ENCODE measurements at places on chromosomes 7 and 10.

DNA sequence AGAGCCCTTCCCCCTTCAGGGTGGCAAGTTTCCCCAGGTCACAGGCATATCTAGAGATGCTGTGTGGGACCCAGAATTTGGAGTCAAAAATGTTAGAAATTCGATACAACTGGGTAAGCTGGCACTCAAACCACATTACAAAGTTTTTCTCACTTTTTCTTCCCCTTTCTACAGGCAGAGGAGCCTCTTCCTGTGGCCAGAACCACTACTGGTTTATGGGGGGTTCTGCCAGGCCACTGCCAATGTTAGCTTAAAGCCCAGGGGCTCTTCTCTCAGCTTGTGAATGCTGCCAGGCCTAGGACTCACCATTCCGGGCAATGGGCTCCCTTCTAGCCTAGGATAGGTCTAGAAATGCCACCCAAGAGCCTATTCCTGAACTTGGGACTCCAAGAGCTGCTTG lies 617.9 kb upstream of the PHF14 start:
- DNase-seq, result no peak

GRCh38 chr7:124366118-124366517 lies 333.3 kb upstream of the TMEM229A start:
- DNase-seq, result no peak

DNA sequence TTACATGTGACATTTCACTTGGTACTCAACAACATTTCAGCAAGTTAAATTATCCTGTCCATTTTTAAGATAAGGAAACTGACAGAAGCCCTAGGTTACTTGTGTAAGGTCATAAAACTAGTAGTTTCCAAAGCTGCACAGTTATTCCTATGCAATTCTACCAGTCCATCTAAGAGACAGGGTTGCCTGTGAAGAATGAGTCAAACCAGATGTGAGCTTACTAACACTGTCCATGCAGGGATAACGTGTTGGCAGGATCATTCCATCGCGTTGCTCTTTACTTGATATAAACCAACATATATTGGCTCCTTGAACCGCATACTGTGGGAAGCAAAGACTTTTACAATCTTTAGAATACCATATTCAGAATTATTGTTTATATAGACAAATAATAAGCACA lies 280.9 kb upstream of the HGF start:
- no peak for DNase-seq

GRCh38 chr10:93503075-93503474 lies 6.7 kb downstream of the CEP55 start:
- no peak for DNase-seq

- no peak for DNase-seq
Observed at GRCh38 chr7:77797734-77798393, 370 bp downstream of the TMEM60 start.

DNA sequence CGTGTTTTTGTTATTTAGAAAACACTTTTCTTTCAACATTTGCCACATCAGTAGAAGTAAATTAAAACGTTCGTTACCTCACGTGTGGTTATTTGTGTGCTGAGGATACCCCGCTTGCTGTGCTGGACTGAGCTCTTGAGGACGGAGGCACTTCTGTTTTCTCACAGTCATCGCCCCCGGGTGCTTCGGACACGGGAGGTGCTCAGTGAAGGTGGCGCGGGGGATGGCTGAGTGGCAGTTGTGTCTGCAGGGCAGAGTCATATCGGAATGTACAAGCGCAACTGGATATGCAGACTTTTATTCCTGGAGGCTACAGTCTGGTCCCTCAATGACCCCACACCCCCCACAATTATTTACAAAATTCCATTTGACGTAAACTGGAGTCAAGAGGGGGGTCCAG lies 92.0 kb downstream of the DYNC2I1 start:
- no peak for DNase-seq

GRCh38 chr10:86646933-86647332 lies 7.4 kb upstream of the OPN4 start:
- no peak for DNase-seq
